ENCODE measurements at places on chromosomes 12 and 14. TPM values are rescaled to one million over a fixed set of nuclear protein-coding genes. Genes with fewer than 3 reads are reported as not detected.

The PRIMA1 gene
- not detected for total RNA-seq

The ARMH4 gene
- total RNA-seq = not detected

The GALNT8 gene
- total RNA-seq = 0.52 TPM

DNA sequence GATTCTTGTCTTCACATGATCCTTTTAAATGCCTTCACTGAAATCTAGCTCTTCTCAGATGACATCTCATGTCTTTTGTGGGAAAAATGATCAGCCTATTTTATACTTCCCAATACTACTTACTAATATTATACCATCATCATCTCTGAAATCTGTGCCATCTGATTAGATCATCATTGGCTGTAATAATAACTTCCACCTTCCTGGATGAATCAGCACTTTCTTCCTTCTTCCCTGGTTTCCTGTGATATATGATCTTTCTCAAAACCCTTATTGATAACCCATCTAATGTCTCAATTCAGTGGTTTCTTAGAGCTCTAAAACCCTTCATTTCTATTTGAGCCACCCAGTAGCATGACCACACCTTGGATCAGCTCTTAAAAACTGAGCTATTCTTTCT lies 30.9 kb downstream of the GPR137C start:
- DNase-seq = no peak

- no peak for DNase-seq
These were observed 29.6 kb upstream of the OR5AU1 start for GRCh38 chr14:21185491-21185890.

GRCh38 chr14:36056845-36057244 lies 119.7 kb downstream of the PTCSC3 start:
- DNase-seq = no peak
